ENCODE measurements at places on chromosomes 4 and X. TPM values are rescaled to one million over a fixed set of nuclear protein-coding genes. Genes with fewer than 3 reads are reported as not detected.

GRCh38 chrX:15345976-15346375 lies 10.7 kb upstream of the PIGA start:
- H3K27ac ChIP-seq: no peak overlapping the region
- no peak for DNase-seq
- no peak overlapping the region for H3K4me3 ChIP-seq
- H3K4me1 ChIP-seq: no peaks in the 10 kb centered on the region

The VCX gene
- 0.23 TPM for polyA plus RNA-seq

GRCh38 chrX:133523526-133523925 lies 108.2 kb upstream of the GPC4 start:
- DNase-seq: no peak
- no peak overlapping the region for H3K4me3 ChIP-seq
- no peaks in the 10 kb centered on the region for H3K4me1 ChIP-seq
- H3K27me3 ChIP-seq: no peaks in the 10 kb centered on the region
- no peak overlapping the region for H3K27ac ChIP-seq

GRCh38 chrX:23953908-23954269 lies 46.1 kb downstream of the CXorf58 start:
- no peak overlapping the region for H3K4me3 ChIP-seq
- no peak for DNase-seq
- no peak overlapping the region for H3K27ac ChIP-seq
- H3K4me1 ChIP-seq: no peaks in the 10 kb centered on the region
- H3K27me3 ChIP-seq: no peaks in the 10 kb centered on the region
- no peaks in the 10 kb centered on the region for H3K36me3 ChIP-seq

GRCh38 chrX:43882294-43882681 lies at the start of gene MAOB:
MAOB (minus strand) TSS chrX:43882450; CDS start chrX:43882299, 151 bp downstream.
- H3K27me3 ChIP-seq: no peaks in the 10 kb centered on the region
- no peaks in the 10 kb centered on the region for H3K36me3 ChIP-seq
- no peak within 1 kb of the TSS for H3K4me3 ChIP-seq

GRCh38 chrX:150085881-150086280 lies 147.6 kb upstream of the EOLA2 start:
- no peaks in the 10 kb centered on the region for H3K36me3 ChIP-seq
- H3K4me1 ChIP-seq: no peaks in the 10 kb centered on the region
- no peak overlapping the region for H3K4me3 ChIP-seq
- no peaks in the 10 kb centered on the region for H3K27me3 ChIP-seq
- no peak for DNase-seq
- no peak overlapping the region for H3K27ac ChIP-seq

- no peaks in the 10 kb centered on the region for H3K4me1 ChIP-seq
- no peak for DNase-seq
- H3K36me3 ChIP-seq: no peaks in the 10 kb centered on the region
- no peaks in the 10 kb centered on the region for H3K27me3 ChIP-seq
- no peak overlapping the region for H3K27ac ChIP-seq
- no peak overlapping the region for H3K4me3 ChIP-seq
Observed at GRCh38 chrX:125651426-125651825, 331.8 kb downstream of the TEX13C start.

DNA sequence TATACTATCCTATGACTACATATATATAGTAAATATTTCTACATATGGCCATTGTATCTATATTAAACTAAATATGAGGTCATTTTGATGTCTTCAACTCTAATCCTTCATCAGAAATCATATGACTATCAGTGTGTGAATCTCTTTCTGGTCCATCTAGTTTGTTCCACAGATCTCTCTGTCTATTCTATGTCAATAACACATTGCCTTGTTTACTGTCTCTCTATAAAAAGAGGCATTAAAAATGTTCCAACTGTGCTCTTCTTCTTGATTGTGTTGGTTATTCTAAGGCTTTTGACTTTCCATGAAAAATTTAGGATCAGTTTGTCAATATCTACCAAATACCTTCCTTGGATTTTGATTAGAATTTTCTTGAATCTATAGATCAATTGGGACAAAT lies 338.3 kb upstream of the FSTL5 start:
- H3K4me3 ChIP-seq: no peak overlapping the region
- no peaks in the 10 kb centered on the region for H3K27me3 ChIP-seq
- no peaks in the 10 kb centered on the region for H3K4me1 ChIP-seq
- H3K36me3 ChIP-seq: no peaks in the 10 kb centered on the region

Data from pancreas (tissue), 10 donors.